ENCODE measurements at places on chromosomes 3 and 15.

GRCh38 chr3:188153437-188154013 lies 432 bp upstream of the LPP start:
- peak; percentile 66 for DNase-seq

- DNase-seq: no peak
Measured at GRCh38 chr3:39011191-39011736, 40.5 kb downstream of the SCN11A start.

DNA sequence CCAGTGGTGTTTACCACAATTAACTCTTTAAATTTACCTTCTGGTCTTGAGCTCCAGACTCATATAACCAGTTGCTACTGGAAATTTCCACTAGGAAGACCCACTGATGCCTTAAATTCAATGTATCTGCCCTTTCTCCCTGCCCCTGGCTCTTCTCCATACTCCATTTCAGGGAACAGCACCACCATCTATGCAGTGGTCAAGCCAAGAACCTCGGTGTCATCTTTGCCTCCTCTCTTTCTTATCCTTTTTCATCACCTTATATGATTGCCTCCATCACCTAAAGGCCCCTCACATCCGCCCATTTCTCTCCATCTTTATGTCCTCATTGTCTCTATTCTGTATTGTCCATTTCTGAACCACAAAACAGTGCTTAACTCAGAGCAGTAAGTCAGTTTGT lies 20.7 kb upstream of the MFSD1 start:
- DNase-seq: no peak

DNA sequence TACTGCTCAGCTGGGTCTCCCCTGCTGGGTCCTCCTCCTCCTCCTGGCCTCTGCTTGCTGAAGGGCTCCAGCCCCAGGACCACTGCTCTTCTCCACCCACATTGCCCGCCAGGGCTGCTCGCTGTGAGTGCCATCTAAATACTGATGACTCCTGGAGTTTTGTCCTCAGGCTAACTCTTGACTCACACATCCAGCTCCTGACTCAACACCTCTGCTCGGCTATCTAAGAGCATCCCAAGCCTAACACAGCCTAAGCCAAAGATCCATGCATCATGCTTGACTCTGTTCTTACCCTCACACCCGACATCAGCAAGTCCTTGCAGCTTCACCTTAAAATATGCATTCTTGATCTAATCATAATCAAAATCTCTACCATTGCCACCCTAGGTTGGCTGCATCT lies 260.2 kb downstream of the KLF13 start:
- DNase-seq: no peak

DNA sequence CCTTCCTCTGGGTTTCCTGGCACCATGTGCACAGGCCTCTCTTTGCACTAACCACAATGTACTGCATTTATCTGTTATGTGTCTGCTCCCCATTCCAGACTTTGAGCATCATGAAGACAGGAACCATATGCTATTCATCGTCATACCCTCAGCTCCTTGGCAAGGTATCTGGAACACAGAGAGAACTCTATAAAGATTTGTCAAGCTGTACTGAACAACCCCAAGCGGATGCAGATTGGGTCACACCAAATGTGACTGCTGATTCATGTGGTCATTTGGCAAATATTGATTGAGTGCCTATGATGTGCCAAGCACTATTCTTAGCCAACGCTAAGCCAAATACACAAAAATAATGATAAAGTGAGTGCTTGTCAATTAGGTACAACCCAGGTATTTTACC lies 7.5 kb upstream of the MEGF11 start:
- no peak for DNase-seq

- no peak for DNase-seq
Measured at GRCh38 chr3:56219894-56220805, 248.1 kb downstream of the ERC2 start.

DNA sequence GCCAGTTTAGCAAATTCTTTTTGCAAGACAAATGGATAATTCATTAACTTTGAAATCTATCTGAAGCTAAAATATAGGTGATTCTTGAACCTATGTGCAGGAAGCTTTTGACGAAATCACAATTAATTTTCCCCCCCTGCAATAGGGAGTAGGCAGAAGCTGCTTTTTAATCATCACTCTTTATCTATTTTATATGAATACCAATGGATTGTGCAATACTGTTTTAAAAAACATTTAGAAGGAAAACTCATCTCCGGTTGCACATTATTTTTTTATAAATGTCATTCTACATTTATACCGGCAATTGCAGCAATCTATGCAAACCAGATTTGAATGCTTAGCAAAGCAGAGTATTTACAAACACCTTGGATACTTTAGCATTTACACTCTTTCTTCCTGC lies 121.1 kb upstream of the TMCO5A start:
- DNase-seq: no peak

DNA sequence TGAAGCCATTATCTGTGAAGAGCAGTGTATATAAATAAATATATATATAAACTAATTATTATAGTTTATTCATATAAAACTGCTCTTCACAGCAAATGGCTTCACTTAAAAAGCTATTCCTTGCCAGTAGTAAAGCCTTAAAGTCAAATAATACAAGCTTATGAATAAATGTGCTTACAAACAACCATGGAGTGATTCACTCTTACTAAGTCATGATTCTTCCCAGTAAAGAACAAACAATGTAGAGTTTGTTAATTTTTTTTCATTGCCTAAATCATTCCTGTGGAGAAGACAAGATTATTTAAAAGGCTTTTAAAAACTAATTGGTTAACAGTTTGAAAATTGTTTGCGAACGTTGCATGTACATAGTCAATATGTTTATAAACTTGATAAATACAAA lies 140.7 kb downstream of the PLCH1 start:
- DNase-seq: no peak

- DNase-seq: no peak
Measured at GRCh38 chr3:171028025-171028778, 1.7 kb upstream of the SLC2A2 start.

DNA sequence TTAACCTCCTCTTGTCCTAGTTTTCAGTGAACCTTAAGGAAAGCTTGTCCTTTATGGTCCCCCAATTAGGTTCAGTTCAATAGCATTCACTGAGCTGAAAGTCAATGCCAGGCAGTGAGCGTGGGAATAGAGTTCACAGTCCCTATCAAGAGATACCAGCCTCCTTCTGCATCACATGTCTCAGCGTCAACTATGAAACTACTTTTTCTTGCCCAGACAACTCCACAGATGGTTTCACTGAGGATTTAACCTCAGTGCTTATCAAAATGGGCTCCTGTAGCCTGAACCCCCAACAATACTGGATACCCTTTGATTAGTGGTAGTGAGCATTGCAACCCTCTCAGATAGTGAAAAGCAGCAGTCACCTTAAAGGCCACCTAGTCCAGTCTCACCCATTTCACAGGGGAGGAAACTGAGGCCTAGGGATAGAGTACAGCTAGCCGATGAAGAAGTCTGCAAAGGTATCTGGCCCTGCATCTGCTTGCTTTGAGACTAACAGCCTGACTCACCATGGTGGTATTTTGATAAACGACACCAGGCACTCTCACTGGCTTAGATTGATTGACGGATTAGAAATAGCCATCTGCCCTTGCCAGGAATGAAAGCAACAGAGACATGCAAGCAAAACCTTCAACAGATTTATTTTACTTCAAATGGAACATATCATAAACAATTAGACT lies 1.6 kb upstream of the UBA3 start:
- DNase-seq: no peak
